ENCODE measurements at places on chromosomes 4 and X. TPM values are rescaled to one million over a fixed set of nuclear protein-coding genes. Genes with fewer than 3 reads are reported as not detected.

- DNase-seq, result no peak
These were observed 4.1 kb upstream of the CPLX1 start for GRCh38 chr4:829761-830600.

The EDA gene
- total RNA-seq, result 17.5 TPM

DNA sequence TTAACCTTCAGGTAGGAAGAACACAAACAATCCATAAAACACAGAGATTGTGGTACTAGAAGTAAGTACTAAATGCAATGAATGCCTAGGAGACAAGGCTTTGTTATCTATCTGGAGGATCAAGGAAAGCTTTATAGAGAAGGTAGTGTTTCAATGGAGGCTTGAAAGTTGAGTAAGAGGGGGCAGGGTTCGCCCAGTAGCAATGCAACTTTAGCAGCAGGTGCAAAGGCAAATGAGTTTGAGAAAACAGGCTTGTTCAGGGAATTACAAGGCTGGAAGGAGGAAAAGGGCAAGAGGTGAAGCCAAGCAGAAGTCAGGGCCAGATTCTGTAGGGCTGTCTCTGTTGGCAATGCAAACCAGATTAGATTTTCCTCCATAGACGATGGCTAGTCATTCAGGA, 35.5 kb upstream of the AMELX start:
- no peak for DNase-seq

The CPE gene
- total RNA-seq, result 92.5 TPM

DNA sequence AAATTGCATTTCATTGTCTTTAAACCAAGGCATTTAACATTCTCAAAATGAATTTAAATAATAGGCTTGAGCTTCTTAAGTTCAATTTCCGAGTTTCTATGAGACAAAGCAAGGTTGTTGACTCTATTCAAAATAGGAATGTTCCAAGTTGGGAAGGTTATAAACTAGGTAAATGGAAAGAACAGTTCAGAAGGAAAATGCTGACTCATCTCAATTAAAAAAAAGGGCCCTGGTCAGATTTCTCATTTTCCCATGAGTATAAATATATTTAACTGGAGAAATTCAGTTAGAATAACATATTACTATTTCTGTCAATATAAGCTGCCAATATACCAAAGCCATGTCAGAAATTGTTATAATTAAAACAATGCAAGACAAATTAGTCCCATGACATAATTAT, 113.8 kb downstream of the ATP8A1 start:
- no peak for DNase-seq

DNA sequence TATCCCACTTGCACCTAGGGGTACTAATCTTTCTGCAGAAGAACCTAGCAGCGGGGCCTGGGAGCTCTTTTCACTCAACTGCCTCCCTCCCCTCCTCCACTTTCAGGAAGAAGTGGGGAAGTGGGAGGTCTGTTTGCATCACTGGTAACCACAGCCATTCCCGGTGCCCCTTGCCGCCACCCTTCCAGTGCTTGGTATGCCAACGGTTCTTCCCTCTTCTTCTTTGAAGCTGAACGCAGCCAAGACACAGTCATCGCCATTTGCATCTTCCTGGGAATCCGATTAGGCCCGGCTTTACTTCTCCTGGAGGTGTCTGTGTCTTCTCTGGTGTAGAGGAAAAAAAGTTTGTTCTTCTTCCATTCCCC, 47.2 kb upstream of the RBPJ start:
- peak; percentile 32 for DNase-seq

The MANBA gene
- 26.8 TPM for total RNA-seq

DNA sequence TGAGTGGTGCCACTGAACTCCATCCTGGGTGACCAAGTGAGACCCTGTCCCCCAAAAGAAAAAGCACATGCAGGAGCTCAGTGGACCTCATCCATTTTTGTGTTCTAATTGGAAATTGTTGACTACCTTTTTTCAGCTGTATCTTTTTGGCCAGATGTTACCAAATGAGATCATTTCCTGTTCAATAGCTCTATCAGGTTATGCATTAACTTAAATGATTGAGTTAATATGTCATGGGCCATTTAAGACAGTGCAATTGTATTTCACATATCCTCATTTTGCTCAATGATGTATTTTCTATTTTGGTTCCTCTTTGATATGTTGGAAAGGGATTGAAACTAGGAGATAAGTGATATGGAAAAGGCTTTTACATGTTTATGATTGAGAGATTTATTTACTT, 26.2 kb upstream of the RHOH start:
- no peak for DNase-seq

DNA sequence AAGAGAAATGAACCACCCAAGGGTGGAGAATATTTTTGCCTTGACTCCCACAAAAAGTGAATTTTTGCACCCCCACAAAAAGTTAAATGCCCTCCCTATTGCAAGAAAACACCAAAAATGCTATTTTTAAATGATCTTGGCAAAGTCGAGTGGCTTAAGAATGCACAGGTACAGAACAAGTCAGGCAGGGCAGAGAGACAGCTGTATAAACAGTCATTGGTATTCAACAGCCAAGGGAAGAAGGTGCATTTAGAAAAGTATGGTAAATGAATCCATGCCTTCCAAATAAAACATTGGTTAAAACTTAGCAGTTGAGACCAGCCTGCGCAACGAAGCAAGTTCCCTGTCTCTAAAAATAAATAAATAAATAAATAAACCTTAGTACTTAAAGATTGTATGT, 169.3 kb downstream of the CHIC2 start:
- no peak for DNase-seq

The ATXN3L gene
- total RNA-seq, result not detected

DNA sequence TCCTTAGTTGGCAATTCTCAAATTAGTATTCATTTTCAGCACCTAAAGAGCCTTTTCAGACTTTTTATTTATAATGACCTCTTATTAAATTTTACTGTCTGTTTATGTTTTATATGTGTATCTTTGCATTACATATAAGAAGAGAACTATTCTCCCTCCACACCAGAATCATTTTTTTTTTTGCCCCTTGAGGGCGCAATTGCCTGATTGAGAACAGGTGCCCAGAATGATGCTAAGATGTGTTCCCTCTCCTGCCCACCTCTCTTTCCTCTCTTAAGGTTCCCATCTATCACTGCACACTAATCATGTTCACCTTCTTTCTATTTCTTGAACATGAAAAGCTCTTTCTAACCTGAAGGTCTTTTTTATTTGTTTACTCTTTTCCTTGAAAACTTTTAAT, 44.2 kb upstream of the ADAM29 start:
- no peak for DNase-seq

DNA sequence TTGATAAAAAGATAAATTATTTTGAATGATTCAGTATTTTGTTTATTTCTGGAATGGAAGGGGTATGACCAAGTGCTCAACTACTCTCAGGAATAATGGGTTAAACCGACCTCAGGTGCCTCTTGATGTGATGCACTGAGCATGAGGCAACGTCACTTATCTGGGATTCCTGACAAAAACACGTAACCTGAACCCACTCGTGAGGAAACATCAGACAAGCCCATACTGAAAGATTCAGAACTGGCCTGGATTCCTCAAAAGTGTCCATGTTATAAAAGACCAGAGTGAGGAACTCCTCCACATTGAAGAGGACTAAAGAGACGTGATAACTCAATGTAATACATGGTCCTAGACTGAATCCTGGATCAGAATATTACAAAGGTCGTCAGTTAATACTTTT, 144.0 kb downstream of the FNIP2 start:
- DNase-seq, result no peak

GRCh38 chrX:12329476-12329875, 191.2 kb downstream of the FRMPD4 start:
- no peak for DNase-seq

GRCh38 chr4:13108096-13108495, 376.0 kb downstream of the RAB28 start:
- DNase-seq, result no peak

- DNase-seq, result no peak
These were observed 33.8 kb upstream of the MAMLD1 start for GRCh38 chrX:150329282-150329681.

DNA sequence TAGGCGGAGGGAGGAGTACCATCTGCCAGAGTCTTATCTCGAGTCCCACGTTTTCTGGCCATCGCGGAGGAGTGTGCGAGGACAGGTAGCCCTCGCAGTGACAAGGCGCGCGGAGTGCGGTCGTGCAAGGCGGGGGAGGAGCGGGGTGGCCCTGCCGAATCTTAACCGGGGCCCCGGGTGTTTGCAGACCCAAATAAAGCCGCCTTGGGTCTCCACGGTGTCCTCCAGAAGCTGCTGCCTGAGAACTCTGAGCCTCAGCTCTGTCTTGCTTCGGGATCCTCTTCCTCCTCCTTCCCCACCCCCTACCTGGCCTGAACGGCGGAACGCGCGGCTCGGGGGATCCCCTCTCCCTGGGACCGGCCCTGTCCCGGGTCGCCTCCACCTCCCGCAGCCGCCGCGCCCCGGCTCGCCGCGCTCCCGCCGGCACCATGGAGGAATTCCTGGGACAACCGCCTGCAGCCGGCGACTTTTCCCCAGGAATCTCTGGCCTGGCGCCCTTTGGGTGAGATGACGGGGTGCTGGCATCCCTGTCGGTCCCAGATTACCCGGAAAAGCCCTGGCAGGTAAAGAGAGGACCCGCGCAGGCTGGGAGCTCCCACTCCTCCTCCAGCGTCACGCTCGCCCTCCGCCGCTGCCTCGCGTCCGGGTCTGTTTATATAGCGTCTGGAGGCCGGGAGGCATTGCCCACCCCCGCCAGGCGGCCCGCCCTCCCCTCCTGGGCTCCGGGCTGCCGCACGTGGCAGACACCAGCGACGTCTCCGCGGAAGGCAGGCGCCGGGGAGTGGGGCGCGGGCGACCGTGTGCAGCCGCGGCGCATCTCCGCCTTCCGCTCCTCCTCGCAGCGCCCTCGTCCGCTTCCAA, at the start of gene GALNTL6:
Gene GALNTL6, plus strand, starts transcription at position 740 of the 861 bp plus-strand sequence.
- no peak for DNase-seq

GRCh38 chr4:10015140-10015753, 6.0 kb downstream of the SLC2A9 start:
- DNase-seq, result no peak

DNA sequence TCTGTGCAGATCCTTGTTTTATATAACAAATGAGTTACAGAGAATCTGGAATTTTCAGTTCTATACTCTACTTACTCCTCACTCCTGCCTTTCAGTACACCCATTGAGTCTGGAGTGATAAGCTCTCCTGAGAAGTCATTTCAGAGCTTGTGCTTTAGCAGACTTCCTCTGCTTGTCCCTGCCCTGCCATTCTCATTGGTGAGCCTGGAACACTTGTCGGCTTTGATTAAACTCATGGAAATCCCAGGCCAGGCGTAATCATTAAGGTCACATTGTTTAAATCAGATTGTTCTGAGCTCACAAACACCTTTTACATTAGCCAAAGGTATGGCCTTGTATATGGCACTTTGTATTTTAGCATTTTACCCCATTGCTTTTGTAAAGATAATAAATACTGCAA, 102.7 kb downstream of the CNKSR2 start:
- no peak for DNase-seq

The MAGEB10 gene
- not detected for total RNA-seq

GRCh38 chrX:155262970-155263754, 1.1 kb downstream of the RAB39B start:
- no peak for DNase-seq

The SYP gene
- 1.8 TPM for total RNA-seq

The ALB gene
- 1.5 TPM for total RNA-seq

Data from left cardiac atrium (tissue), 4 donors.